ENCODE measurements at places on chromosomes 3 and 15.

- no peak for DNase-seq
These were observed 17.5 kb downstream of the SEMA7A start for GRCh38 chr15:74415966-74416916.

- DNase-seq: no peak
These were observed 1361.4 kb upstream of the GBE1 start for GRCh38 chr3:83122774-83123350.

DNA sequence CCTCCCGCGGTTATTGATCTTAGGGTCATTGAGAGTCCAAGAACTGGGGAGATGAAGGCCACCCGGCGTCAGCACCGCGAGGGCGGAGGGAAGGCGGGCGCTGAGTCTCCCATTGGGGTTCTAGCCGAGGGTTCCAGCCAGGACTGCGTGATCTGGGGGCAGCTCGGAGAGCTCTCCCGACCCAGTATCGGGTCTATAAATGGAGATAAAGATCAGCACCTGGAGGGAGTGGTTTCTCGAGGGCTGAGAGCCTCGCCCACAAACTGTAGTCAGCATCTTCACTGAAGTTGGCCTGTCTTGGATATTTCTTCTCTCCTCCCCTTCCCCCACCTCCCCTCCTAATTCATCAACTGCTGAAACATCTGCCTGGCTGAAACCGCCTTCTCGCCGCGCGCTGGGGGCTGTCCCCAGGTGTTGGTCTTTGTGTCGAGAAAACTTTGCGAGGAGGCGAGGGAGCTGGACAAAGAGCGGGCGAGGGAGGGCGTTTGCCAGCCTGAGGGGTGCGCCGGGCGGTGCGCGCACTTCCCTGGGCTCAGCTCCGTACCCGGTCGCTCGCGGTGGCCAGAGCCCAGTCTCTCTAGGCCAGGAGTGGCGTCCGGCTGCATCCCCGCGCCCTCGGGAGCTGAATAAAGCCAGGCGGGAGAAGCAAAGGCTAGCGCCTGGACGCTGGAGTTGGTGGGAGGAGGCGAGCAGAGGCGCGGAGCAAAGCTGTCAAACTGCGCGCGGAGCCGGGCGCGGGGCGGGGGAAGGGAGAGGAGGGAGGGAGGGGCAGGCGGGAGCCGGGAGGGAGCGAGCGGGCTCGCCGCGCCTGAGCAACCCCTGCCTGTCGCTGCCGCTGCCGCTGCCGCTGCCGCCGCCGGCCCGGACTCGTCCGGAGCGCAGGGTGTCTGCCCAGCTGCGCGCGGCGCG is at the start of gene ST8SIA2:
Gene ST8SIA2, plus strand, starts transcription at position 811 of the 909 bp plus-strand sequence. CDS start 184 bp downstream, outside the sequence.
- DNase-seq: no peak

DNA sequence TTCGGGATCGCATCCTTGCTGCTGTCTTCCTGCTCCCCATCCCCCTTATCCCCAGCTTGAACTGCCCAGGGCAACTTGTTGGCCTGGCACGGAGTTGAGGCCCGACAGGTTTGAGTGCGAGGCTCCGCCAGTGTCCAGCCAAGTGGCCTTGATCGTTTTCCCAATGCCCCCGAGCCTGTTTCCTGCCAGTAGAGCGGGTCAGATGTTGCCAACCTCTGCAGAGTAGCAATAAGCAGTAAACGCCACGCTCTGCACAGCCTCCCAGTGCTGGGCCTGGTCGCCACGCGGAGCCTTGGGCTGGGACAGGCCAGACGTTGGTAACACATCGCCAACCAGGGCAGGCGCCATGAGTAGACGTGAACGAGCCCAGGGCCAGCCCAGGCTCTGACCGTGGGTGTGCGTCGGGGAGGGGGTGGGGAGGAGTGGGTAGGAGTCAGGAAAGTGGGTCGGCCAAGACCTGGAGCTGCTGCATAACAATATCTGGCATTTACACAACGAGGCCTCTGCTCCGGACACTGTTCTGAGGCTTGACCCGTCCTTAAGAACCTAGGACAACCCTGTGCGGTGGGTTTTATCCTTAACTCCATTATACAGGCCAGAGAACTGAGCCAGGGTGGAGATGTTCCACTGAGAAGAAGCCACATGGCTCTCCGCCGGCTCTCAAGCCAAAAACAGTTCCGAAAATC is 444 bp upstream of the ABHD14A start:
- no peak for DNase-seq

DNA sequence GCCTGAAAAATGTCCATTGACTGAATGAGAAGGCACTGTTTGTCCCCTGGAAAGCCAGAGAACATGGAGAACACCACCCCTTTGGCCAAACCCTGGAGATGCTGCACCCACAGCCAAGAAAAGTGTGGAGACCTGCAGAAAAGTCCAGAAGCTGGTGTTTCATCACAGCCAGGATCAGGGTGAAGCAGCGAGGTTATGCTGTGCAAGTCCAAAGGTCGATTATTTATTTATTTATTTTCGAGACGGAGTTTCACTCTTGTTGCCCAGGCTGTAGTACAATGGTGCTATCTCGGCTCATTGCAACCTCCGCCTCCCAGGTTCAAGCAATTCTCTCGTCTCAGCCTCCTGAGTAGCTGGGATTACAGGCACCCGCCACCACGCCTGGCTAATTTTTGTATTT is 5.5 kb upstream of the CTSH start:
- no peak for DNase-seq

DNA sequence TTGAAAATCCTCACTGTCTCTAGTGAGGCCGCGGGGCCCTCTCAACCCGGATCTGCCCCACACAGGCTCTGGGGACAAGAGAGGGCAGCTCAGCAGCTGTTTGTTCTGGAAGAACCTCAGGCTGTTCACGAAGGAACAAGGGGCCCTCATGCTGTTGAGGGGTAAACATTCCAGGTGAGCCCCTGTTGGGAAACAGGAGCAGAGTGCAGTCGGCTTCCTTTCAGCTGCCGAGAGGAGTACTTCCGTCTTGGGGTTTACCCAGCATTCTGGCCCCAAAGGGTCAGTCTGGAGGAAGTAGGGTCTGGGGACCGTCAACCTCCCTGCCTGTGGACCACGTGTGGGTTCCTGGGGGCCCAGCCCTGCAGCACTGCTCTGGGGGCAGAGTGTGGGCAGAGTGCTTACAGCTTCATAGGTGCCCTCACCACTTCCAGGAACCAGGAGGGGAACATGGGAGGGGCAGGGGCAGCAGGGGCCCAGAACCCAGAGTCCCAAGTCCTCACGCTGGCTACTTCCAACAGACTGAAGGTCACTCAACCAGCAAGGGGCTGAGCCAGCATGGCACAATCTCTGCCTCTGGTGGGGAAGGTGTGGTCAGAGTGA is 49.2 kb upstream of the CTSH start:
- no peak for DNase-seq

- DNase-seq: peak; percentile 52
These were observed 26.1 kb upstream of the KBTBD8 start for GRCh38 chr3:66971891-66972551.

DNA sequence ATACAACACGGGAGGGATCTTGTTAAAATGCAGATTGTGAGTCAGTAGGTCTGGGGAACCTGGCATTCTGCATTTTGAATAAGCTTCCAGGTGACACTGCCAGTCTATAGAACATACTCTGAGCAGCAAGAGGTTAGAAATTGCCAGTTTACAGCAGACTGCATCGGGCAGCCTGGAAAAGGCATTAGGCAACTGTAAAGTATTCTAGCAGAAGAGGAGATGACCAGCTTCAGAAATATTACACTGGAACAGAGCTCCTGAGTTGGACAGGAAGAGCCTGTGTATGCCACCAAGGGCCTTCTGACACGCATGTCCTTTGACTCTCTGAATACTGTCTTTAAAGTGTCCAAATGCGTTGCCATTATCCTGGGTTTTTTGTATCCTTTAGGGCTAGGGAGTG is 2.5 kb upstream of the ACAN start:
- DNase-seq: no peak

DNA sequence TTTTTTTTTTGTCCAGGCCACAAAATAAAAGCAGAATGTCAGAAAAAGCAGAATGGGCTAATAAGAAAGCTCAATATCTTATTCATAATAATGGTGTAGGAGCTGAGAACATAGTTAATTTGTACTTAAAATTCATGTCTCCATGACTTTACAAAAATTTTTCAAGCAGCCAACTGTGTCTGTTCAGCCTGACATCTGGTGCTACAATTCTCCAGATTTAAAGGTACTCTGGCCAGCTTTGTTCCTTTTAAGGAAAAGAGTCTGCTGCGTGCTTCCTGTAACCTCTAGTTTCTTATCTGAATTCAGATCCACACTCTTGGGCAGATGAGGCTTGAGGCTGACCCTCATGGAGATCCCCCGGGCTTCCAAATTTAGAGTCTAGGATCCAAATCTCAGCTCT is 8.7 kb upstream of the RFX7 start:
- no peak for DNase-seq

DNA sequence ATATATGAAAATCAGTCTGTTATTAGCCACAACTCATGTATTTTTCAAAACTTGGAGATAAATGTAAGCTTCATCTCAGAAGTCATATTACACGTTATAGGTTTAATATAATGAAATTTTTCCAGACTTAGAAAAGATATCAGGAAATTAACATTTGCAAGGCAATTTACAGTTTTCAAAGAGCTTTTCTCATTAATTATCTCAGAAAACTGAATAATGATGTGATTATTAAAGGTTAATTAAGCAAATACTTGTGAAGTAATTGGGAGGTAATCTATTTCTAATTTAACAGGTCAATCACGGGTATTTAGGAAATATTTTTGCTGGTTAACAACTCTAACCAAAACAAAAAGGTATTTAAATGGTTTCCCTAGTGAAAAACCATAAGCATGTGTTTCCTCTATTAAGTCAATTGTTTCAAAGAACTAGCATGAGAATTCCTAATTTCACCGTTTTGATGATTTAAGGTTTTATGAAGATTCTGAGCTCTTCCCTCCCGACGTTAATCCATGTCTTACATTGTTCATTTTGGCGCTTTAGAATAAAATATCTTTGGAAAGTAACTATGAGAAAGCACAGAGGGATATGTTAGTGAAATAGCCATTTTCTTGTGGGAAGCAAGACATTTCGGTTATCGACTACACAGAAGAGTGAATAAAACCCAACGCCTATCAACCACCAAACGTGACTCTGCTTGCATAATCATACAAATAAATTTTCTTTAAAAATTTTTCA is 1.5 kb upstream of the NEO1 start:
- DNase-seq: no peak

DNA sequence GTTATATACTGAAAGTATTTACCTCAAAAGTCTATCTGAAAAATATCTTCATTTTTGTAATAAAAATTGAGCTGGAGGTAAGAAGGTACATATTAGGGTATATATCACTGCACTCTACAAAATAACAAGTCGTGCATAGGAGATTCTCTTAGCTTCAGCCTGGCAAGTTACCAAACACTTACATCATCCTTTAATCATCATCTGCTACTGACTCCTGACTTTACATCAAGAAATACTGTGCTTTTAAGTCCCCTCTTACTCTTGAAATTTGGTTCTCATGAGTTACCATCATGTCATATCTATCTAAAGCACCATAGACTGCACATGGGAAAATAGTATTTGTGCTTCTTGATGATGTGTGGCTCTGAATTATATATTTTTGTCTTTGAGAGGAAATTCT is 50.8 kb downstream of the LYSMD4 start:
- DNase-seq: peak; percentile 47

GRCh38 chr3:136819392-136819730 is 435 bp downstream of the SLC35G2 start:
- DNase-seq: peak; percentile 49

All from PC-3 (cell line).